Activated T-helper 1 cell treated with anti-CD3 and anti-CD28 coated beads, Interleukin-2, amount 50 U/mL, for 16 hours (primary cell): ENCODE measurements at places on chromosomes 12 and 14.

GRCh38 chr14:81452341-81453133 lies 52.4 kb upstream of the STON2 start:
- DNase-seq, result no peak

DNA sequence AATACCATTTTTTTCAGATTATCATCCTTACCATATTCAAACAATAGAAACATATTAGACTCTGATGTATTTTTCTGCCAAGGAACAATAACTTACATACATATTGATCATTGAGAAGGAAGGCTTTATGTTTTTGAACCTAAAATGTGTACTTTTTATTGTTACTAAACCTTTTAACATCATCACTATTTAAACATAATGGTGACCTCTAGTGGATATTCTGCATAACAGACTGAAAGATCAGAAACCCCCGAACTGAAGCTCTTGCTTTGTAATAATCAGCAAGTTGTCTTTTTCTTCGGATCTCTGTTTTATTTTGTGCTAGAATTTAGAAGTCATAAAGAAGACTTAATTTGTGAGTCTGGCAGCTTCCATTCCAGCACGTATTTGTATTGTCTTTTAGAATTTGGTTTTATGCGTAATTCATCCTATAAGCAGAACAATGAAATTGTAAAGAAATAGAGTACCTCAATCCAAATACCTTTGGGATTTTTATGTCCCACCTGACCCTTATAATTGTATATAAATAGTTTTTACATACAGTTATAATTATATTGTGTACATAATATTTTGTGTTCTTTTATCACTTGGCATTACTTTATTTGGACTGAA lies 125.9 kb upstream of the ATF1 start:
- DNase-seq, result no peak

DNA sequence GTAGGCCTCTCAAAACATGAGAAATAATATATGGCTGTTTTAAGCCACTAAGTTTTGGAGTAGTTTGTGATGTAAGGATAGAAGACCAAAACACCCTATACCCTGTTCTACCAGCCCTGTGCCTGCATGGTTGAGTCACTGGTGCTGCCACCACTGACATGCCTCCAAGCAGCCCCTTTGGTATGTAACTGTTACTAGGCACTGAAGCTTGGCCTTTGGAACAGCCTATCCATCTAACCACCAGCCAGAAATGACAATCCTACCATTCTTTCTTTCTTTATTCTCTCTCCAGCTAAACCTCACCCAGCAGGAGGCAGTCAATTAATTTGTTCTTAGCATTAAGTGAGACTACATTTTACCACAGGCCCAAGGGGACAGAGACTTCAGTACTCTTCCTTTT lies 240.3 kb downstream of the MSRB3 start:
- no peak for DNase-seq

GRCh38 chr12:84973026-84973425 lies 60.4 kb upstream of the SLC6A15 start:
- DNase-seq, result no peak

DNA sequence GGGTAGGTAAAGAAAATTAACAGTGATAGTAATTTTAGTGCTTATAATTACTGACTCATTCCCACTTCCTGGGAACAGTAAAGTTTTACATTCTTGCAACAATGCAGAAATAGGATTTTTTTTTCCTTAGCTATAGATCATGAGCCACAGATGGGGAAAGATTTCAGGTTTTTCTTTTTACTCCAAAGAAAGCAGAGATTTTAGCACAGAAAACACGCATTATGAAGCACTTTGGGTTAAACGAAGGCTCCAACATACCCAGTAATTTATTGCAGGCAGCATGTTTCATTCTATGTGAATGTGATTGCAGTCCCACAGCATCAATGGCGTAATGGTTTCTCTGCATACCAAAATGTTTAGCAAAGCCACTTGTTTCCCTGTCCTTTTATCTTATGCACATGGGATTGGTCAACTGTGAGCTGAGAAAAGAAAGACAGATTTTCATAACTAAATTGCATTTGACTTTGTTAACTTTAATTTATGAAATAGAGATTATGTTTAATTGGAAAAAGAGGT lies 124.6 kb upstream of the E2F7 start:
- no peak for DNase-seq

GRCh38 chr14:92021523-92021922 lies 18.3 kb downstream of the TRIP11 start:
- no peak for DNase-seq

DNA sequence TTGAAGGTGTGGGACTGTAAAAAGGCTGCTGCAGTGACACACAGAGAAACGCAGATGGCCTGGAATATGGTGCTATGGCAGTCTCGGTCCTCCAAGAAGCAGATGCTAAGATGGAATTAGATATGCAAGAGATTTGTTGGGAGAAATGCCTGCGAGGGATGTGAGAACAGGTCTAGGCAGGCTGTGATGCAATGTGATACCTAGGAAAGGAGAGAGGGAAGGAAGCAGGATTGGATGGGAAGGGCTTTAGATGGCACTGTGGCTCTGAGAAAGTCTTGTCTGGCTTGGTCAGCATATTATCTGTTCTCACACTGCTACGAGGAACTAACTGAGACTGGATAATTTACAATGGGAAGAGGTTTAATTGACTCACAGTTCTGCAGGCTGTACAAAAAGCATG lies 374.4 kb downstream of the BCAT1 start:
- DNase-seq, result no peak

GRCh38 chr14:81132468-81132867 lies 88.3 kb downstream of the GTF2A1 start:
- no peak for DNase-seq

DNA sequence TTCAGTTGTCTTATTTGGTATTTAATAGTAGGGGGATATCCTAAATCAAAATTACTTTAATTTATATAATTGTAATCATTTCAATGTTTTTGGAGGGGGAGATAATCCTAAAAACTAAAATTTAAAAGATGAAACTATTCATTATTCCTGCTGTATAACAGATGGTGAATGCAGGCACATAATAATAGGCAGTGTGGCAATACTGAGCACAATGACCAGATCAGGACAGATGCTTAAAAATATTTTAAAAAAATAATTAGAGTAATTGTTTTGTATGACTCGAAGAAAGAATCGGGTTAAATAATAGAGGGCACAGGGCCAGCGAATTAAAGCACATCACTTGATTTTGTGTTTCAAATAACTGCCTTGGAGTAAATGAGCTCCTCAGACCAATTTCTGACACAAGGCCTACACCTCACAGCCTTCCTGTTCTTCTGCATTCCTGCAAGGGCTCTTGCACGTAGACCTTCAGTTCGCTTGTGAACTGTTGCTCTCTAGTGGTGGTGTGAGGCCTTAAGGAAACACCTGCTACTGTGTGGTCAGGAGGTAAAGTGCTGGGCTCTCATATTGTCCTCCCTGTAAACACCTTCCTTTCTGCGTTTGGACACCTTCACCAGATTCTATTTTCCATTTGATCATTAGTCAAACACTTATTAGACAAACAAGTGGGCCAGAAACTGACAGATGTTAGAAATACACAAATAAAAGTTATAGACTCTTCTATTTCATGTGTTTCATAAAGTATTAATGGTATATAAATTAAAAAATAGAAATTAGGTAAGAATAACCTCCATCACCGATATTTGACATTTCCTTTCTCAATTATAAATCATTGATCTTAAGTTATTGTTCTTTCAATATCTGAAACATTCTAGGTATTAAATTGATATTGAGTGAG lies 29.3 kb upstream of the KLRF1 start:
- peak; percentile 21 for DNase-seq

- no peak for DNase-seq
Observed at GRCh38 chr14:69674546-69675244, 63.3 kb downstream of the SUSD6 start.

DNA sequence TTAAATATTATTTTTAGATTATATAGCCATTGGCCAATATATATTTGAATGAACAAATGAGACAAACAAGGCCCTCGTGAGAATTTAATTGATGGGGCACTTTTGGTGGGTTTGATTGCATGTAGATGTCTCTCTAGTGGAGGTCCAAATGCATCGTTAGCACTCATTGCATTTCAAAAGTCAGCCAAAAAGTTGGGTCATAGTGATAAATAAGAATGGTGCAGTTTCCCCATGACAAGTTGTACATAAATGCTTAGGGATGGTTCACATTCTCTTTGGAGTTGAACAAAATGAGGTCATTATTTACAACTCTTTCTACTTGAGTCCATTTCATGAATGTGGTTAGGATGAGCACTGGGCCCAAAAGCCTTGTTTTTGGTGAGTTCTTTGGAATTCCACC lies 1.0 kb downstream of the BEST3 start:
- DNase-seq, result no peak

- no peak for DNase-seq
Observed at GRCh38 chr12:66956300-66956699, 277.4 kb upstream of the GRIP1 start.

- no peak for DNase-seq
Observed at GRCh38 chr12:73362666-73363065, 1090.5 kb downstream of the TRHDE start.

DNA sequence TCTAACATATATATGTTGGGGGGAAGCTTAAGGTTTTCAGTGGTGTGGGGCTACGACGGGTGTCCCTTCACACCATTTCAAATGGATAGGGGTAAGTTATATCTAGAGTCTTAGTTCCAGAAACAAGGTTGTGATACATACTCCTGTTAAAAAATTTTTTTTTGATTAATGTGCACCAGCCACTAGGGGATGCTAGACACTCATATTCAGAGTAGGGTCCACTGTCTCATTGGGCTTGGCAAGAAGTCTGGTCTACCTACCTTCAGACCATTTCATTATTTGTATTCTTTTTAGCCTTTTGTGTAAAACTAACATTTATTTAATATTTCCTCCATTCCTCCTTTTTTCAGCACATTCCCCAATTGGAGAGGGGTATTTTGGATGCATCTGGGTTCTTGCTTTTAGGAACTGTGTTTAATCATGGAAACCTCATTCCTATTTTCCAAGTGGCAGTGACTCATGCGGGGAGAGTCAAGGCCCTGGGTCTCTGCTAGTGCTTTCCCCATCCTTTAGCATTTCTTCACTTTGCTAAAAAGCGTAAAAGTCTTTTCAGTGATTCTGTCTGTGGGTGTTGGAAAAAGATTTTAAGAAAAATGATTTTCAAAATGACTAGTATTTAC lies 33.4 kb downstream of the ANO4 start:
- no peak for DNase-seq

DNA sequence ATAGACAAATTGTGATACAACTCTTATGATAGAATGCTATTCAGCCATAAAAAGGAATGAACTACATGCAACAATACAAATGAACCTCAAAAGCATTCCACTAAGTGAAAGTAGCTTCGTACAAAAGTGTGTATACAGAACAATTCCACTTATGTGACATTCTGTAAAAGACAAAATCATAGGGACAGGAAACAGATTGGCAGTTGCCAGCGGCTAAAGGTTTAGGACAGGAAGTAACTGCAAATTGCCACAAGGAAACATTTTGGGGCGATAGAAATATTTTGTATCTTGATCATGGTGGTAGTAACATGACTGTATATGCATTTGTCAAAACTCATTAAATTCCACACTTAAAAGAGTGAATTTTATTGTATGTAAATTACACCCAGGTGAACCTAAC lies 113.4 kb downstream of the CAPZA3 start:
- no peak for DNase-seq

DNA sequence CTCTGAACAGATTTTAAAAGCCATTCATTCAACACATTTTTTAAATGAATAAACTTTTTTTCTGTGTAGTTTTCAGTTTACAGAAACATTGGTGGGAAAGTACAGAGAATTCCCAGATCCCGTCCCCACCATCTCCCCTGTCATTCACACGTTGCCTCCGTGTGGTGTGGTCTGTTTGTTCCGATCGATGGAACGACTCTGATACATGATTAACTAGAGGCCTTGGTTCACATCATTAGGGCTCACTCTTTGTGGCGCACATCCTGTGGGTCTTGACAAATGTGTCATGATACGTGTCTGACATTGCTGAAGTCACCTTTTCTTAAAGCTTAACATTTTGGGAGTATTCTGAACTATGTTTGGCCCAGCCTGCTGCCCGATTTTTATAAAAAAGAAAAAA lies 18.5 kb downstream of the MEG3 start:
- no peak for DNase-seq

DNA sequence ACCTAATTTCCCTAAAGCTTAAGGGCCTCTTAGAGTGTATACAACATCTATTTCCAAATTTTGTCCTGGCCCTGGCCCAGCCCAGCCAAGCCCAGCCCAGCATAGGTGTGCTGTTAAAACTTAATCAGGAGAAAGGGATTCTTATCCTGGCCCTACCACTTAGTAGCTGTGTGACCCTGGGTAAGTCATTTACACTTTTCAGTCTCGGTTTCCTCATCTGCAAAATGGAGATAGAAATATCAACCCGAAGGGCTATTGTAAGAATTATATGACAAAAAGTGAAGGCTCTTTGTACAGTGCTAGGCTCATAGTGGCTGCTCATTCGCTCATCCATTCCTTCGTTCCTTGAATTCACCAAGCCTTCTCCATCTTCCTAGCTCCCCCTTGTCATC lies 442 bp downstream of the ERG28 start:
- DNase-seq, result no peak

DNA sequence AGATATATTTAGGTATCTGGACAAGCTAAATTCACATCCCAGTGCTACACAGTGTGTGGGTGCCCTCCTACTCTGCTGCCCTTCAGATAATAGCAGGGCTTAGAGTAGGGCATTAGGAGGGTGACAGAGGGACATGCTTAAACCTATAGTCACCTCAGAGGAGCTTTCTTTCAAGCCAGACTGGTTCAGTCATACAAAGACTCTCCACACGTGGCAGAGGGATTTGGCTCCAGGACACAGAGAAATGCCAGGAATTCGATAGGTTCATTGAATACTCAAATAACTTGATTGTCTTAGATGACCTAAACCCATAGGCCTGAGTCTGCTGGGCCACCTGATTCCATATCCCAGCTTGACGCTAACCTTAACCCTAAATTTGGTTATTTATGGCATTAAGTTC lies 163.5 kb downstream of the TPH2 start:
- DNase-seq, result no peak

DNA sequence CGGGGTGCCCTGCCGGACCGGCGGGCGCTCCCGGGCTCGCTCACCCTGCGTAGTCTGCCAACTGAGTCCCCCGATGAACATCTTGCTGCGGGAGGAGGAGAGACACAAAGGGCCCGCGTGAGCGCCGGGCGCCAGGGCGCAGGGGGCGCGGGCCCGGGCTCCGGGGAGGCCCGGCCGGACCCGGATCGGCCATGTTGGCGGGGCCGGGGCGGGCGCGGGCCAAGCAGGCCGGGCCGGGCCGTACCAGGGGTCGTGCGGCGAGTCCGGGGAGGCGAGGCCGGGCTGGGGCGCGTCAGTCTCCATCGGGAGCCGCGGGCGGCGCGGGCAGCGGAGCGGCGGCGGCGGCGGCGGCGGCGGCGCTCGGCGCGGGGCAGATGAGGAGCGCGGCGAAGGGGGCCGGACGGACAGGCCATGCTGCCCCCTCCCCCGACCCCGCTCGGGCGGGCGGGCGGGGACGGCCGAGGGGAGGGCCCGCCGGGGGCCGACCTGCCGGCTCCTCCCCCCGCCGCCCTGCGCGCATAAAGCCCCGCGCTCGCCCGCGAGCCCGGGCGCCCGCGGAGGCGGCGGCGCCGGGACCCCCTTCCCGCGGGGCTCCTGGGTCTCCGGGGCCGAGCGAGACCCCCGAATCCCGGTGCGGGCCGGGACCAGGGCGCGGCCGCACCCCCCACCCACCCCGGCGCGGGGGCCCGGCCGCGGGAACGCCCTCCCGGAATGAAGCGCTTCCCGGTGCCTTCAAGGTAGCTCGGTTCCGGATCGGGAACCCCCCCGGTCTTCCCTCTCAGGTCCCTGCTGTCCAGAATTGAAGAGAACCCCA lies at the start of gene MSI1:
Gene MSI1, minus strand, starts transcription at position 376 of the 814 bp plus-strand sequence. Its CDS starts 73 bp downstream, at position 303.
- DNase-seq, result no peak

GRCh38 chr14:74492776-74493342 lies at the start of gene NPC2:
Gene NPC2, minus strand, starts transcription at chr14:74493305. Its CDS starts 31 bp downstream, at chr14:74493274.
- DNase-seq, result no peak
